ENCODE measurements at places on chromosomes 3 and 15.

GRCh38 chr3:48405343-48405881 is 24.5 kb downstream of the PLXNB1 start:
- DNase-seq: peak; percentile 74

DNA sequence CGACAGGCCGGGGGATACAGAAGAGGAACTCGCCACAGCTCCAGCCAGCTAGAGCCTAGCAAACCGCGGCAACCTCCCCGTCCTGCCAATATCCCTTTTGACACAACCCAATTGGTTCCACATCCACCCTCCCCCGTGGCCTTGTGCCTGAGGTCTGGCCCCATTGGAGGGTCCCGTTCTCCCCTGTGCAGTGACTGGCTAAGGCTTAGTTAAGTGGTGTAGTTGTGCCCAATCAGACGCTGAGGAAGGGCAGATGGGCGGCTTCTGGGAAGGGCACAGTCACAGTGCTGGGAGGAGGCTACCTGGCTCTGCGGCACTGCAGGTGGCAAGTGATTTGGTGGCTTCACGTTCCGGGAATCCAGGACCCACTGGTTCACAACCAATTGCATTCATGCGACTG is 78.6 kb downstream of the SNRK start:
- DNase-seq: no peak

- DNase-seq: no peak
Measured at GRCh38 chr3:75049533-75049932, 435.1 kb upstream of the CNTN3 start.

- no peak for DNase-seq
Measured at GRCh38 chr3:134743006-134743405, 52.1 kb upstream of the EPHB1 start.

- no peak for DNase-seq
Measured at GRCh38 chr15:33801954-33802353, 166.3 kb upstream of the CHRM5 start.

GRCh38 chr15:101262551-101262950 is 10.7 kb upstream of the CHSY1 start:
- no peak for DNase-seq

DNA sequence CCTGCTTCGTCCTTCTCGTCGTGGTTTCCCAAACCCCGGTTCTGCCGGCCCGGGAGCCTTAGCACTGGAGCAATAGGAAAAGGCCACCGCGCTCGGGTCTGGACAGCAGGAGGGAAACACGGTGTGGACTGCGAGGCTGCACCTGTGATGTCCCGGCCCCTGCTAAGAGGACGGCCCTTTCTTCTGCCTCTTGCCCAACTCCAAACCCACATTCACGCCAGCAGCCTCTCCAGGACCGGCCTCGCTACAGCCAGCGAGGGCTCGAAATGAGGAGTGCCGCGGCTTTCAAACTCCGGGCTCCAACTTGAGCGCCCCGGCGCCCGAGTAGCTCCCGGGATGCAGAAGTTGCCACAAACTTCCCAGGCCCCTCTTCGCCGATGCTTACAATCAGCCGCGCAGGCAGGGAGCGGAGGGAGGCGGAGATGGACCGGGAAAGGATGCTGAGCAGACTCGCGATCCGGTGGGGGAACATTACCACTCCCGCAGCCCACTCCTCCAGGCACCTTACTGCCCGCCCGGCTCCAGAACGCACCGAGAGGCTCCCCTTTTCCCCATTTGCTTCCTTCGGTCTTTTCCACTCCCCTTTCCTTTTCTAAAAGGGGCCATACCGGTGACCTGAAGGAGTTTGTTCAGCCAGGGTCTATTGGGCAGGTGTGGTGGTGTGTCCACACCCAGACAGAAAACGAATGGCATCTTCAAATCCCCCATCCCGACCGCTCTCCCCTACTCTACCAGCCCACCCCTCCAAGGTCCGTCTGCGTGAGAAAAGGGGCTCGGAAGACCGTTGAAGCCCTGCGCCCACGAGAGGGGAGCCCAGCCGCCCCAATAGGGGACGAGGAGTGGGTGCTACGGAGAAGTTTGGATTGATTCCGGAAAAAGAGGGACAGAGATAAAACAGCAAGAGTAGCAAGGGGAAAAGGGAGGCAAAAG is 18.8 kb upstream of the SATB1 start:
- peak; percentile 73 for DNase-seq

GRCh38 chr3:134965865-134966481 is 170.9 kb downstream of the EPHB1 start:
- no peak for DNase-seq

DNA sequence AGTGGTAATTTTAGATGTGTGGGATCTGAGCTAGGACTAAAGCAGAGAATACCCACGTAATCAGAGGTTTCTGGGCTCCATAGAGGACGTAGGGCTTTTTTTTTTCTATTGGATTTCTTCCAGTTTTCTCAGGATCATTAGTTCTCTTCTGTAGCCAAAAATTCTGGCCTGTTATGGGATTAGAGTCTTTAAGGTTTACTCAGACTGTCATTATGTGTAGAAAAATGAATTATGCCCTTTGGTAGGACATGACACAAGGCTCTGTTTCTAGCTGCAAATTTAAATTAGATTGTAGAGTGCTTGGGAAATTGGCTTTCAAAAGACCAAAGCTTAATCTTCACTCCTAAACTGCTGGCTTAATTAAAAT is 1.9 kb downstream of the SETD5 start:
- no peak for DNase-seq

GRCh38 chr3:59313365-59313764 is 263.5 kb upstream of the CFAP20DC start:
- DNase-seq: no peak

DNA sequence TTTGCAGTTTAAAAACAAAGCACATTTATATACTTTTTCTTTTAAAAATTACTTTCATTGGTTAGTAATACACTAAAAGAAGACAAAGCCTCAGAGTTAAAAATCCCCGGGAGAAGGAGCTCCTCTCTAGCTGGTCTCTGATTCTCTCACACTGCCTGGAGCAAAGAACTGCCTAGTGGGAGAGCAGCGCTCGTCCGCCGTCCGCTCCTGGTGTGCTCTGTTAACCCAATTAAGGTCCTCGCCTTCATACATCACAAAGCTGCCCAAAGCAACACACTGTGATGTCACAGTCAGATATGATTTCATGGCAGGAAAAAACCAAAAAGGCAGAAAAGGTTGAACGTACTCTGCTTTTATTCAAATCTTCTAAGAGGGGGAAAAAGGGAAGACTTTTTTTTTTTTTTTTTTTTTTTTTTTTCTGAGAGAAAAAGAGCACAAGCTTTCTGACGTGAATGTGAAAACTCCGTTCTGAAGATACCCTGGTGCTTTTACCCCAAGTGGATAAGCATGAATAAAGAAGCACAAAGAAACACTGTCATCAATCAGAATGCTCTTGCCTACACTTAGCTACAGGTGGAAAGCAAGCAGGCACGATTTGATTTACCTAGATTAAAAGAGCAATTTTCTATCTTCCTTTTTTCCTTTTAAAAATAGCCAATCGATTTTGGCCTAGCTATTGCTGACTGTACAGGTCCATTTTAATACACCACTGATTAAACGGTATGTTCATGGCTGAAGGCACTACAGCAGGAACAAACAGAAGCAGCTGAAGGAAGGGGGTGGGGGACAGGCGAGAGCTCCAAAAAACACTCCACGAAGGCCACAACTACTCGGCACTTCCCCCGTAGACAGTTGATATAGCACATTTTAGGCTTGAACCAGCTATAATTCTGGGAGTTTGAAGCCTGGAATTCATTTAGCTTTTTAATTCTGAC is 115.2 kb downstream of the TIGIT start:
- no peak for DNase-seq

- DNase-seq: no peak
Measured at GRCh38 chr3:128549283-128550112, 56.5 kb upstream of the GATA2 start.

GRCh38 chr3:123719862-123720453 is 135.1 kb upstream of the HACD2 start:
- peak; percentile 87 for DNase-seq

DNA sequence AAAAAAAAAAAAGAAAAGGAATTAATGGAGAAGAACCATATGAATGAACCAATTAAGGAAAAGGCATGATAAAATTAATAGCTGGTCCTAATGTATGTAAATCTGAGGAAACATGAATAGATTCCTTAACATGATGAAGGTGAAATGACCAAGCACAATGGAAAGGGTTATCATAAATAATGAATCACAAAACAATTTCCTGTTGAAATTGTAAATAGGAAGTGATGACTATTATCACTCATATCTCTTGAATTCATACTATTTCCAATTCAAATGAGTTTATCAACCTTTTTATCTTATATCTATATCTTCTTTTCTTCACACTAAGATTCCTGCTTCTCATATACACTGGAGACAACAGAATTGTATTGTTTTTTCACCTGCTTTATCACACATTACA is 32.0 kb downstream of the AADACL2 start:
- DNase-seq: no peak

- no peak for DNase-seq
Measured at GRCh38 chr3:112460519-112461195, 38.6 kb downstream of the BTLA start.

GRCh38 chr3:71575433-71575832 is 8.1 kb downstream of the FOXP1 start:
- DNase-seq: no peak

- no peak for DNase-seq
Measured at GRCh38 chr3:14222900-14223594, 44.4 kb downstream of the LSM3 start.

- DNase-seq: no peak
Measured at GRCh38 chr3:170023165-170023564, 14.6 kb upstream of the GPR160 start.

GRCh38 chr15:88077296-88078020 is 179.1 kb downstream of the NTRK3 start:
- peak; percentile 81 for DNase-seq

DNA sequence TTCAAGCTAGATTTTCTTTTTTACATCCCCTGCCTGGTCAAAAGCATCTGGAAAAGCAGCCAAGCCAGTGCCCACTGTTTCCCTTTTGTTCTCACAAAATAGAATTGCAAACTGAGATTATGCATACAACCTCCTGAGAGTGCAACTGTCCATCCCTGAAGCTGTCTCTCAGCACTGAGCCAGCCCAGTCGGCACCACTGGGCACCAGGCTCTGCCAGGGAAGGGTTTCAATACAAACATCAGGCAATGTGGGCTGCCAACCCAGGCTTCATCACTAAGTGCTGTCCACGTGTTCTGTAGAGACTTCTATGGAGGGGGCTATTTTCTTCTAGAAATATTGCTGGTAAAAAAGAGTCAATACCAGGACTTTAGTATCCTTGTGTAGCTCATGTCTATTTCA is 356.3 kb upstream of the TBL1XR1 start:
- no peak for DNase-seq

DNA sequence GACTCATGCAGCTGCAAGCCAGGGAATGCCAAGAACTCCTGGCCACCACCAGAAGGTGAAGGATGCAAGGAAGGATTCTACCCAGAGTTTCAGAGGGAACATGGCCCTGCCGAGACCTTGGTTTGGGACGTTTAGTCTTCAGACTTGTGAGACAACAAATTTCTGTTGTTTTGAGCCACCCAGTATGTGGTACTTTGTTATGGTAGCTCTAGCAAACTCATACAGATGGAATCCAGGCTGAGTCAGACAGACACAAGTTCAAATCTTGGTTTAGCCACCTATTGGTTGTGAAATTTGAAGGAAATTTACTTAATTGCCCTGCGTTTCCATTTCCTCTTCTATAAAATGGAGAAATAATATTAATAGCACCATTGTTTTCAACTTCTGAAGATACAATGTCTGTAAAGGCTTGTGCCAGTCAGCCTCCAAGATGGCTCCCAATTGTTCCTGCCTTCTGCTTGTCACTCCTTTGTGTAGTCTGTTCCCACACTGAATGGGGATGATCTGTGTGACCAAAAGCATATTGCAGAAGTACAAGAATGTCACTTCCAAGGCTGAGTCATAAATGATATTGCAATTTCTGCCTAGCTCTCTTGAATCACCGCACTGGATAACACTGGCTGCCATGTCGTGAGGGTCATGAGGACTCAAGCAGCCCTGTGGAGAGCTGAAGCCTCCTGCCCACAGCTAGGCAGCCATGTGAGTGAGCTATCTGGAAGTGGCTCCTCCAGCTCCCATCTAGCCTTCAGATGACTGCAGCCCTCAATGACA is 223.5 kb upstream of the PROK2 start:
- DNase-seq: no peak

GRCh38 chr3:129112308-129113052 is 9.1 kb downstream of the RAB43 start:
- DNase-seq: no peak

DNA sequence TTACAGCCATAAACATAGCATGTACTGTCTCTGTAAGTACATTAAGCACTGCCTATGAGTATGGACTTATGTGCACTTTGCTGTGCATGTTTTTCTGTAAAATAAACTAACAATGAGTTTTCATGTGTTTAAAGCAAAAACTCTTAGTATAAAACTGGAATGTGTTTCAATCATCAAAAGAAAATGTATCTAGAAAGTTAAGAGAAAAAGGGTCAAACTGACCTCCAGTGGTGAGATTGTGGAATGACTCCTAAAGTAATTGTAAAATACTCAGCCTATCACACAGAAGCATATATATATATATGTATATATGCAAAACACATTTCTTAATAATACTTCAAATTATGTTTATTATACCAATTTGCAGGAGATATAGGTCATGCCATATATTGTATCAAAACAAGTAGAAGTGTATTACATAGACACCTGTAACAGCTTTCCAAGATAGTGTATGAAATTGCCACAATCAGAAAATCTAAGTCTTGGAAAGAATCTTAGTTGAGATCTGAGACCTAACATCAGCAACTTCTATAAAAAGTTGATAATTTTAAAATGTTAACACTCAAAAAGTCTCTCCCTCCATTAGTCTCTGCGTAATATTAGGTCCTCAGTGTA is 199.6 kb downstream of the FMN1 start:
- DNase-seq: no peak

GRCh38 chr3:183958775-183959174 is 58.9 kb downstream of the ABCC5 start:
- no peak for DNase-seq

DNA sequence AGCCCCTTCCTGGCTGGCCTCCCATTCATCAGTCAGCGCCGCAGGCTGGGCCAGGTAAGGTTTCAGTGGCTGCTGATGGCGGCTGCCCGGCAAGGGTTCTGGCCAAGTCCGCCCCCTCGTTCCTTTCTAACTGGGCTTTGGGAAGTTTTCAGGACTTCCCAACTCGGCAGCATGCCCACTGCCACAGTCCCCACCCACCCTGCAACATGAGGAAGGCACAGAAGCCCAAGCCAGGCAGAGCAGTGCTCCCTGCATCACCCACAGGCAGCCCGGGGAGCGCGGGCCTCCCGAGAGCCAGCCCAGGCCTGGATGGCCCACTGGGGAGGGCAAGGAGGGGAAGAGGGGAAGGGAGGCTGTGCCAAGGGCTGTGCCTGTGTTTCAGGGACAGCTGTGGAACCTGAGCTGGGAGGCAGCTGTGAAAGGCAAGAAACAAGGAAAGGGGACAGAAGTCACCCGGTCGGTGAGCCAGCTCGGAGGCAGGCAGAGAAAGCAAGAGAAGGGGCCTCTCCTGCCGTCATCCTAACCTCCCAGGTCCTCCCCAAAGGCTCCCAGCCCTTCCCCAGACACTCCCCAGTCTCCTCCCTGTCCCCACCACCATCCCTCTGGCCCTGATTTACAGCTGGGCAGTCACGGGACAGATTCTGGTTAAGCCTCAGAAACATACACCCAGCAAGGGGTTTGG is 73.9 kb downstream of the CPN2 start:
- peak; percentile 81 for DNase-seq

- no peak for DNase-seq
Measured at GRCh38 chr3:148439254-148439822, 258.4 kb upstream of the AGTR1 start.

- no peak for DNase-seq
Measured at GRCh38 chr3:55000953-55001352, 73.1 kb upstream of the LRTM1 start.

GRCh38 chr3:8324747-8325146 is 176.9 kb upstream of the LMCD1 start:
- no peak for DNase-seq
